ENCODE measurements at places on chromosomes 1 and 21.

DNA sequence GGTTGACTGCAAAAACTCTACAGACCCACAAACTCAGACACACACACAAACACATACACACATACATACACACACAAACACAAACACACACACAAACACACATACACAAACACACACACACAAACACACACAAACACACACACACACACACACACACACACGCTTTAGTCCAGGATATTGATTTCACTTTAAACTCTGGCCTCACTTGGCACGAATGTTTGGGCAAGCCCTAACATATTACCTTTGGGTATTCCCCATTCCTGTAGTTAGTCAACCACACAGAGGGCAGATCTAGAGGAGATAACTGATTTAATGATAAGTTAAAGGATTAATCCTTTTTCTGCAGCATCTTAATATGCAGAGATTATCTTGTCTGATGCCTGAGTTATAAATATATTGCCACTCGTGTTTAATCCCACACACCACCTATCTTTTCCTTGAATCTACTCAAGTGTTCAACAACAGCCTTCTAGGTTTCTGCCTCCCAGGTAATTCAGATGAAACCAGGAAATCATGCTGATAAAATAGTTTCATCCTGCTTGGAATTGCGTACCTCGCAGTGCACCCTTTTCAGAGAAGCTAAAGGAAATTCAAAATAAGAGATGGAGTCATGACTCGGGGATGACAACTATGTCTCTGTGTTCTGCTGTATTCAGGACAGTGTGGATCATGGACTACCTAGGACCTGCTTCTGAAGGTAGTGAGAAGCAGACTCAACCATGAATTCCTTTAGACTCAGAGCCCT, 14.5 kb upstream of the RUNX1 start:
- DNase-seq, result no peak

DNA sequence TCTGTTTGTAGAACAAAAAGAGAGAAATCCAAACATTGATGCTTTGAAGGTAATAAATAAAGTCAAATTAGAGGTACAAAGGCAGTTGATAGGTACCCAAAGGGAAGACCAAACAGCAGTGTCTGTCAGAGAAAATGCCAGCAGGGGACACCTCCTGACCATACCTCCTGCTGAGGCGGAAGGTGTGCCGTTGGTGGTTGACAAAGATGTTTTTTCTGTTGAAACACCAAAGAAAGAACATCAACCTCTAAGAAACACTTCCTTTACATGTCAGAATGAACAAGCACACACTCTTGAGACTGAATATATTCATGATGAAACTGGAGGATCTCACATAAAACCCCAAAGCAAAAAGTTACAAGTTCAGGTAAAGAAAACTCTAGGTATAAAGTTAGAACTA, 128.3 kb downstream of the MACF1 start:
- DNase-seq, result no peak

GRCh38 chr1:203167026-203167912, 8.4 kb downstream of the MYBPH start:
- DNase-seq, result no peak

- DNase-seq, result no peak
Observed at GRCh38 chr21:45403825-45404729, 888 bp upstream of the COL18A1 start.

GRCh38 chr1:221573756-221574155, 168.1 kb downstream of the DUSP10 start:
- no peak for DNase-seq

- no peak for DNase-seq
Observed at GRCh38 chr1:217968085-217968484, 317.0 kb upstream of the RRP15 start.

GRCh38 chr1:121546830-121547591, 362.2 kb downstream of the SRGAP2C start:
- DNase-seq, result no peak

DNA sequence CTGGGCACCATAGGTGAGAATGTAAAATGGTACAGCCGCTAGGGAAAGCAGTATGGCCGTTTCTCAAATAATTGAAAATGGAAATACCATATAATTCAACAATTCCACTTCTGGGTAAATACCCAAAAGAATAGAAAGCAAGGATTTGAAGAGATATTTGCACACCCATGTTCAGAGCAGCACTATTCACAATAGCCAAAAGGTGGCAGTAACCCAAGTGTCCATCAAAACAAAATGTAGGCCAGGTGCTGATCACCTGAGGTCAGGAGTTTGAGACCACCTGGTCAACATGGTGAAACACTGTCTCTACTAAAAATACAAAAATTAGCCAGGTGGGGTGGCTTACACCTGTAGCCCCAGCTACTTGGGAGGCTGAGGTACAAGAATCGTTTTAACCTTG, 62.1 kb downstream of the OLIG1 start:
- no peak for DNase-seq

DNA sequence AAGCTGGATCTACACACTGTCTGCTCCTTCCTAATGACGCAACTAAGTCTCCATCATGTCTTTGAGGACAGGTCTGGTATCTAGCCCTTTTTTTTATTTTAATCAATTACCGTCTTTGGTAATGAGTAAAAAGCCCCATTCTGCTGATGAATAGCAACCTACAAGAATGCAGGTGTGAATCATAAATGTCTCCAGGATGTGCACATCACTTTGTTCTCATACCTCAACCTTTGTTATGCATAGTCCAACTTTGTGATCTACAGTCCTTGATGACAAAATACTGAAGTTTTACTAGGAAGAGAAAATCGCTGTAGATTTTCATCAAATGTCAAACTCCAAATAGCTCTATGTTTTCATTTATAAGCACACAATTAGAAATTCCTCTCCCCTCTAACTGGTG, 39.3 kb downstream of the PLPPR5 start:
- DNase-seq, result no peak

DNA sequence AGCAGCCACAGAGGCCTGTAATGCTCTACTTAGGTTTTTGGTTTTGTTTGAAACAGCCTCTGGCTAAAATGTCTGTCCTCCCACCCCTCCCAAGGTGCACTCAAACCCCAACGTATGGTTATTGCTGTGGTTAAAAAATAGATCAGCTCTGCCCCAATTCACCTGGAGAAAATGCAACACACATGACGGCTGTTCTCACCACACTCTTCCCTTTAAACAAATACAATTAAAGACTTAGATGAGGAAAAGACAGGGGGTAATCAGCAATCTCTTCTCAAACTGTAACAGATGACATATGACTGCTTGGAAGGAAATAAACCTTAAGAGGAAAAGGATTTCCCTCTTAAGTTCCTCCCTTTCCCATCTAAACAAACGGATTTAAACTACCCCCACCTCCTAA, 6.2 kb upstream of the MTMR11 start:
- no peak for DNase-seq

GRCh38 chr1:85146972-85147359, 53.9 kb downstream of the SYDE2 start:
- no peak for DNase-seq

DNA sequence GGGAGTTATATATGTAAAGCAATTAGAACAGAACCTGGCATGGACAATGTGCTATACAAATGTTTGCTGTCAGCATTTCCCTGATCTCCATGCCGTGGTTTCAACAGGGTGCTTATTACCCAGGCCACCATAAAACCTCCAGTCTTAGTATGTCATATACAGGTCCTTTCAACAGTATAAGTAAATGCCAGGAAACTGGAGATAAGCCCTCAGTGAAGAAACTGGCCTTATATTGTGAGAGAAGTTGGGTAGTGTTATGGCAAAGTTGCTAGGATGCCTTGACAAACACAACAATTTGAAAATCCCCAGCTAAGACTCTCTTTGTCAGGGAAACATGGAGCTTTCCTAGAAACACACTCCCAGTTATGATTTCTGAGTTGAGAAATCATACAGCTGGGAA, 850.2 kb upstream of the ADAMTS5 start:
- DNase-seq, result no peak

GRCh38 chr1:236699366-236699765, 13.1 kb downstream of the ACTN2 start:
- DNase-seq, result no peak

- peak; percentile 69 for DNase-seq
Observed at GRCh38 chr1:24502065-24502708, 449 bp upstream of the RCAN3 start.

GRCh38 chr1:178461104-178461503, 35.7 kb downstream of the CLEC20A start:
- DNase-seq, result no peak

GRCh38 chr1:7401814-7402547, 369.1 kb upstream of the VAMP3 start:
- DNase-seq, result no peak

All from GM20000 (cell line).